ENCODE measurements at places on chromosomes 6 and 20.

DNA sequence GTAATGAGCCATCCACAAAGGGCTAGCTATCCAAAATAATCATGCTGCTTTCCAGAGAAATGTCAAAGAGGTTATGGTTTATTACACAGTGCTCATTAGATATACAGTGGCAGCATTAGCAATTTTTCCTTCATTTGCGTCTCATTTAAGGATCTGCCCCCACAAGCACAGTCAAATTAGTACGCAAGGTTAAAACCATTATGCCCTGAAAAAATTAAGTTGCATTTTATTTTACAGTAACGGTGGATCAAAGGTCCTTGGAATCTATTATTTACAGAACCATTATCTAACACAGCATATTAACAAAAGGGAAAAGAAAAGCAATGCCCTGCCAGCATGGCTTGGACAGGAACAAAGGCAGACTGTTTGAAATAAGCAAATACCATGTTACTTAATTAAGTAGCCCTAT, 144.8 kb downstream of the PDSS2 start:
- DNase-seq: no peak

- no peak for DNase-seq
These were observed 72.5 kb downstream of the PPP1R3G start for GRCh38 chr6:5157621-5158138.

- DNase-seq: peak; percentile 19
These were observed 7.1 kb downstream of the MAP3K5 start for GRCh38 chr6:136784910-136785746.

DNA sequence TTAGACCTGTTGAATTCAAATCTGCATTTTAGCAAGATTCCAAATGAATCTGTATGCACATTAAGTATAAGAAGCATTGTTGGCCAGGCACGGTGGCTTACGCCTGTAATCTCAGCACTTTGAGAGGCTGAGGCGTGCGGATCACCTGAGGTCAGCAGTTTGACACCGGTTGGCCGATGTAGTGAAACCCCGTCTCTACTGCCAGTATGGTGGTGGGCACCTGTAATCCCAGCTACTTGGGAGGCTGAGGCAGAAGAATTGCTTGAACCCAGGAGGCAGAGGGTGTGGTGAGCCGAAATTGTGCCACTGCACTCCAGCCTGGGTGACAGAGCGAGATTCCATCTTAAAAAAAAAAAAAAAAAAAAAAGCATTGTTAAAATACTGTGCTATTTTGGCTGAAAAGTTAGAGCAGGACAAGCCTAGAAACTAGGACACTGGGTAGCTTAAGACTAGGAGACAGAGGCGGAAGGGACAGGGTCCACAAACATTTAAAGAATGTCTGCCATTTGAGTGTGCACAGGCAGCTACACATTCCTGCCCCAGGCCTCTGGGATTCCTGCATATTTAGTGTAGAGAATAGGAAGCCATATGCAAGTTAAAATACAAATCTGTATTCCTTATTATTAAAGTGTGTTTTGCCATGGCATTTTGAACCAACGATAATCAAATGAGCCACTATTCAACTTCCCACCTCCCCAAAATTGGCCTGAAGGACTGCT, 45.1 kb upstream of the EEF1A1 start:
- no peak for DNase-seq

DNA sequence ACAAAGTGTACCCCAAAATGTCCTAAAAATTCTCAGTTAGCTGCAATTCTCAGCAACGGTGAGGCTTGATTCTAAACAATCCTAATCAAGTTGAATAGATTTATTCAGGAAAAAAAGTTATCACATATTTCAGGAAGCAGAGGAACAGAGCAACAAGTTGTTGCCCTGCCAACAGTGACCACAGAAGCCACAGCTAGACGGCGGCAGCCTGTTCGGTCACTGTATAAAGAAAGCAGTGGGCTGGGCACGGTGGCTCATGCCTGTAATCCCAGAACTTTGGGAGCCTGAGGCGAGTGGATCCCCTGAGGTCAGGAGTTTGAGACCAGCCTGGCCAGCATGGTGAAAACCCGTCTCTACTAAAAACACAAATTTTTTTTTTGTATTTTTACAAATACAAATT, 171.2 kb upstream of the BMP5 start:
- no peak for DNase-seq

GRCh38 chr6:149938571-149939355, 3.1 kb upstream of the ULBP2 start:
- no peak for DNase-seq

DNA sequence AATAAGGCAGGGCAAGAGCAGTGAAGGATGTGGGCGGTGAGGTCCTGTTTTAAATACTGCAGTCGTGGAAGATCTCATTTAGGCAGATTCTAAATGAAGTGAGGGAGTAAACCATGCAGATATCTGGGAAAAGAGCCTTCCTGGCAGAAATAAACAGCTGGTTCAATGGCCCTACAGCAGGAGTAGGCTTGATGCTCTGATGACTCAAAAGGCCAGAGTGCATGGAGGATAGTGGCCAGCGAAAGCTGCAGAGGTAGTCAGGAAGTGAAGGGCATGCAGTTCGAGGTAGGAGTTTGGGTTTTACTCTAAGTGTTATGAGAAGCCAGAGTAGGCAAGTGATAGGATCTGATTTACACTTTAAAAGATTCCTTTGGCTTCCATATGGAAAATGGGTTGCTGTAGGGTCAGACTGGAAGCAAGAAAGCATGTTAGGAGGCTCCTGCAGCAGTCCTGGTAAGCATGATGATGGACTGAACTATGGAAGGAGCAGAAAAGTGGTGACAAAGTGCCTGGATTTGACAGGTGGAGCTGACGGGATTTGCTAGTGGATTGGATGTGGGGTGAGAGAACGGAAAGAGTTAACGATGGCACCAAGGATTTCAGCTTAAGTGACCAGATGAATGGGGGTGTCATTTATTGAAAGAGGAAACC, 150.0 kb downstream of the GJA10 start:
- DNase-seq: no peak

DNA sequence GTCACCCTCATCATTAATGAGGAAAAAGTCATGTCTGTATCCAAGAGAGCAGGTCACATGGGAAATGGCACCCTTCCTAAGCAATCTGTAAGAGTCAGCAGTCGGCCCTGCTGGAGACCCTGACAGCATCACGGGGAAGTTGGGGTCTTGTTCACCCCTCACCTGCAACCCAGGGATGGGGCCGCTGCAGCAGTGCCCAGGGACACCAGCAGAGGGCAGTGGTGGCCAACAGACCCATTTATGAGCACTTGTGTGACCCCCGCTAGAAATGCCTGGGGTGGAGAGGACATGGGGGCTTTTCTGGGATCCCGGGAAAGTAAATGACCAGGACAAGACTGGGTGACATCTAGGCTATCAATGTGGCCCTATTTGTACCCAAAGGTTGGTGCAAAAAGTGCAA, 35.9 kb downstream of the ANKRD60 start:
- peak; percentile 32 for DNase-seq

GRCh38 chr20:48220033-48220633, 434.9 kb upstream of the SULF2 start:
- DNase-seq: no peak

- no peak for DNase-seq
These were observed at the start of gene HLA-DOB for GRCh38 chr6:32816746-32817204. Gene HLA-DOB (minus strand): TSS chr6:32817002. CDS start chr6:32816951, 51 bp downstream.

GRCh38 chr6:82385546-82385945, 21.9 kb downstream of the TPBG start:
- DNase-seq: no peak

- peak; percentile 55 for DNase-seq
These were observed 49.5 kb downstream of the ADTRP start for GRCh38 chr6:11729076-11729475.

DNA sequence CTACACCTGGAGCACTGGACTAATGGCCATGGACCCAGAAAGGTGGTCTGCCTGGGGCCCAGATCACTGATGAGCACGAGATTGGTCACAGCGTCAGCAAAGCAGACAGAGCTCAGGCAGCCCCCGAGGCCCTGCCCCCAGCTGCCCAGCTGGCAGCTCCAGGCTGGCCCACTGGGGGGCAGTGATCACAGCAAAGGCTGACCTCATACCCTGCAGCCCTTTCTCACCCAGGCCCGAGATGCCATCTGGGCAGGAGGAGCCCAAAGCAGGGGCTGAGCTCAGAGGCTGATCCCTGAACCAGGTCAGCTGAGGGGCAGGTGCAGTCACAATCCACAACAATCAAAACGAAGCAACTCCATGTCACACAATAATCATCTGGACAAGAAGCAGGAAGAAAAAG, 4.1 kb downstream of the MAP1LC3A start:
- DNase-seq: no peak

DNA sequence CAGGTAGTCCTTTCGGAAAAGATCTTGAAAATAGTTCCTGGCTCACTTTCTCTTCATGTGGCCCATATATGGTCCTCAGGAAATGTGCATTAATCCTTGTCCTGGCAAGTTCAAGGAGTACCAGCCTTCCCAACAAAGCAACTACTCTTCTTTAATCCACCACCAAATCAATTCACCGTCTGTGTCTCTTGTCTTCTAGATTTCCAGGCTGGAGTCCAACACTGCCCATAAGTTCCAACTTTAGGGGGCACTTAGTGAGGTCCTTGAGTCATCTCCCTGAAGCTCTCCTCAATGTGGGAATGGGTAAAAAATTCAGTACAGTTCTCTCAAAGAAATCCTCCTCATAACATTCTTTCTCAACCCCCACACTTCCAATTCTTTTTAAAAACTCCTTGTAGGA, 6.9 kb upstream of the DAAM2 start:
- DNase-seq: no peak

DNA sequence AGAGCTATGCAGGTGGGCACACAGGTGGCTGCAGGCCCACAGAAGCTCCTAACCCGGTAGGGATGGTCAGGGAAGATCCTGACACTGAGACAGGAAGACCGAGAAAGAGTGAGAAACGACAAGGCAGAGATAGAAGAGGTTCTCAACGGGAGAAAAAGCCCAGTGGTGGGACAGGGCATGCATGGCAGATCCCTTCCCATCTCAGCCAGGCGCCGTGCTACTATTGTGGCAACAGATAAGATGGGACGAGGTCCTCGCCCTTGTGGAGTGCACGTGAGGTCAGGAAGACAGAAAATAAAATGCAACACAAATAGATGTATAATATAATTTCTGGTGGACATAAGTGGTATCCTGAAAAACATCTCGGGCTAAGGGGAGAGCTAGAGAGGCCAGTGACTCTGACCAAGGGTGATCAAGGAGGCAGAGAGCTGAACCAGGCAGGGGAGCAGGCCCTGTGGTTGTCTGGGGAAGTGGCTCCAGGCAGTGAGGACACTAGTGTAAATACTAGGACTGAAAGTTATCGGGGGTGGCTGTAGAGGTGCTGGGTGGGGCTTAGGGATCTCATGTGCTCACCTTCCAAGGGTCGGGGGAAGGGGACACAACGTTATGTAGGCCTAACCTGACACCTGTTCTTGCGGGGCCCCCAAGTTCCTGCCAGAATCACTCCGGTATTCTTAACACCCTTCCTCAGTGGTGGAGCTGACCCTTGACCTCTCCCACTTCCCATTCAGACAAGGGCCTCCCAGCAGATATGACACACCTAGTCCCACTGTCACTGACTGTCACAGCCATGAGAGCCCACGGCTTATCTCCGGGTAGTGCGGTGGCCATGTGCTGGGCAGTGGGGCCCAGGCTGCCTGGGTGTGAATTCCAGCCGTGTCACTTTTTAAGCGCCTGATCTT, 1.0 kb downstream of the SRXN1 start:
- no peak for DNase-seq

- DNase-seq: no peak
These were observed 4.6 kb downstream of the SYTL3 start for GRCh38 chr6:158654498-158654897.

GRCh38 chr6:150142097-150142669, 661 bp upstream of the PPP1R14C start:
- no peak for DNase-seq

DNA sequence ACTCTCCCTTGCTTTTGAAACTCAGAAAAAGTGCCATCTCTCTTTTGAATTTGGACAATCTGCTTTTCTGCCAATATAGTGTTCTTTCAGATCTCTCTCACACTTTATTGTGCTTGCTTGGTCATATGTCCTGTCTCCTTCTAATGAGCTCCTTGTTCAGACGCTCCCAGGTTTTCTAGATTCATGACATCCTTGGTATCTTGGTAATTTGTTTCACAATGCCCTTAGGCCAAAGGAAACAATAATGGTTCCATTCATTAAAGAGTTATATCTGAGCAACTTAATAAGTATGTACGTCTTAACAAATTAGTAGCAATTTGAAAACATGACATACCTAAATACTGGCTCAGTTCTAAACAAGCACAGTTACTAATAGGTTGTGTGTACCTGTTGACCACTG, 293.4 kb upstream of the SPTLC3 start:
- no peak for DNase-seq

DNA sequence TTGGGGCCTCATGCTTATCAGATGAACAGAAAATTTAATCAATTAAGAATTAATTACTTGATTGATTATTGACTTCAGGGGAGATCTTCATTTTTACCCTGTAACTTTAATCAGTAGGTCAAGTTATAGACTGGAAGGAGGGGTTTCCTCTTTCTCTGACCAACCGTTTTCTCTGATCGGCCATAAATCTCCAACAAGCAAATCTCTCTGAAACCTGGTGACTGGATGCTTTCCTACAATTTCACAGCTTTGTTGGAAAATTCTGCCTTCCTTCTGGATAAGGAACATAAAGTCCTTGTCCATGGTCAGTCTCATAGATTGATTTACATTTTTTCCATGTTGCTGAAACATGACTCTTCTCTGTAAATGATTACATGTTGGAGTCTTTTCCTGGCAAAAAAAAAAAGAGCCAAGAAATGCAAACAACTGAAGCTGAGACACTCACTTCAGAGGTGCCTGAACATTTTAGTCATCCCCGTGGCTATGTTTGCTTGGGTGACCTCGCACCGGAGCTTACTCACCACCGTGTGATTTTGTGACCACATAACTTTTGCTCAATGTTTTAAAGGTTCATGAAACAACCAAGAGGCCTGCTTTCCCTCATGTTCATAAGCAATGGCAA, 31.0 kb downstream of the IRF4 start:
- no peak for DNase-seq

GRCh38 chr6:162636167-162636566, 91.4 kb downstream of the PRKN start:
- no peak for DNase-seq

- DNase-seq: no peak
These were observed 573.5 kb upstream of the JAG1 start for GRCh38 chr20:11247046-11248010.

DNA sequence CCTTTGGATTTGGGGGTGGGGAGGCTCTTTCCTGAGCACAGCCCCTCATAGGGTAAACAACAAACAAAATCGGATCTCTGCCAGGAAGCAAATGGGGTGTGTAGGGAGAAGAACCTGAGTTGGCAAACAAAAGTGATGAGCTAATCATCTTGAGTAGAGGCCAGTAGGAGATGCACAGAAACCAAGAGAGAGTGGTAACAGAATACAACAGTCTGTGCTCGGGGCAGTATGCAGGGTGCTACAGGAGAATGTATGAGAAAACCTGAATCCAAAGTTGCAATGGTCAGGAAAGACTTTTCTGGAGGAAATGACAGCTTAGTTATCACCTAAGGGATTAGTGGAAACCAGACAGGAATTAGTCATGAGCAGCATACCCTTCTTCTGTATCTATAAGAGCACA, 177.8 kb downstream of the CDKAL1 start:
- no peak for DNase-seq

DNA sequence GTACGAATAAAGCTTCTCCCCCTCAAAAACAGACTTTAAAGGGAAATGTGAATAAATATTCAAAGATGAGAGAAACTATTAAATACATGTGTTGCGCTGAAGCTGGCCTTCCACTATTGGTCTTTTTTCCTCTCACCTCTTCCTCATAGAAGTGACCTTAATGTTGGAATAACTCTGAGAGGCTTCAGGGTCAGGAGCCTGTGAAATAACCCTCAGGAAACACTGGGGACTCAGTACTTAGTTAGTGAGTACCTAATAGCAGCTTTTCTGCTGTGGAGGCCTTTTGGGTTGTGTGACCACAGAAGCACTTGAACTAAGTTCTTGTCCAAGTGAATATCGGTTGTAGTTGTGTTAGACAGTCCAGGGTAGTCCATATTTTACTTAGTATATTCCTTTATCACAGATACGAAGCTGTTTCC, 799 bp upstream of the SHPRH start:
- no peak for DNase-seq

All from stimulated activated CD4-positive, alpha-beta T cell treated with anti-CD3 and anti-CD28 coated beads, Interleukin-4, amount 100 ng/mL, for 48 hours (primary cell).